Activated CD4-positive, CD25-positive, alpha-beta regulatory T cell treated with anti-CD3 and anti-CD28 coated beads, Interleukin-2, amount 50 U/mL, for 24 hours (primary cell): ENCODE measurements at places on chromosomes 1 and 21.

DNA sequence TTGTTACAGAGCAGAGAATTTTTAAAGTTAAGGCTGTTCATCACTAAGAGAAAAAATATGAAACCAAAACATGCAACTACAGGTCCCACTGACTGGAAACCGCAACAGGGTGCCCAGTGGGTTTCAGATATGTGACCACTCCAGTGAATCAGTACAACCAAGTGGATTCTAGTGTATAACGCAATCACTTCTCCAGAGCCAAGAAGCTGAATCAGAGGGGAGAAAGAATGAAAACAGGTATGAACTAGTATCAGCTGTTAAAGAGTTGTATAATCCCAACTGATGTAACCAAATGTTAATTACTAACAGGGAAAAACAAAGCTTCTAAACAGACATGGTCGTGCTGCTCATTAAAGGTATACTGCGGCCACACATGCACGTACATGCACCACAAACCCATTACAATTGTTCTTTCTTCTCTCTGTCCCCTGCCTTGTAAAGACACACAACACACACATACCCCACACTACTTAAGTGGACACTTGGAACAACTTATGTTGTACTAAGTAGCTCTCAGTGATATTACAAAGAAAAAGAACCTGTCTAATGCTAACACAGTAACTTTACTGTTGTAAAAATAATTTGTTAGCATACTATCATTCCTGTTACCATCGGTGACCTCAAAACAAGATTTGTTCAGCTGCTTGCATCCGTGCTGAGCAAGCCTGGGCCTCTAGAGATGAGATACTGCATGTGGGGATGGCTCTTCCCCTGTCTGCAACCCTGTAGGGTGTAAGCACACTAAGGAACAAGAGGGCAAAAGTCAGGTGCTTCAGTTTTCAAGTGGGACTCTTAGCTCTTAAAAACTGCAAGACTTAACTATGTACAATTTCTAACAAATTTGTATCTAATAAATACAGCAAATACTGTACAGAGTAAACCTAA, 74.2 kb downstream of the PTPN14 start:
- no peak for ATAC-seq

GRCh38 chr1:223820515-223820858, 25.3 kb downstream of the TP53BP2 start:
- no peak for ATAC-seq

GRCh38 chr21:38272215-38272614, 15.4 kb downstream of the KCNJ15 start:
- ATAC-seq, result no peak

DNA sequence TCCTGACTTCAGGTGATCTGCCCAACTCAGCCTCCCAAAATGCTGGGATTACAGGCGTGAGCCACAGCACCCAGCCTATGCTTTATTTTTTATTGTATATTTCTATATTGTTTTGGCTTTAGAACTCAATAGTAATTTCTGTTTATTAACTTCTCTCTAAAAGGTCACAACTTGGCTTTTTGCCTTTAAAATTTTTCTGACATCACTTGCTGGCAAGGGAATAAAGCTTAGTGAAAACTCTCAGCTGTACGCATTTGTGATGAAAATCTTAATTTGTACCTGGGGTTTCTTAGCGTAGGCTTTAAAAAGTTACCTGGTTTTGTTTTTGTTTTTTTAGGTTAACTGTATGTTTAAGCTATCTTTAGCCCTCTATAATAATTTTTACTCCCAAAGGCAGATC, 36.2 kb downstream of the B3GALNT2 start:
- ATAC-seq, result no peak

DNA sequence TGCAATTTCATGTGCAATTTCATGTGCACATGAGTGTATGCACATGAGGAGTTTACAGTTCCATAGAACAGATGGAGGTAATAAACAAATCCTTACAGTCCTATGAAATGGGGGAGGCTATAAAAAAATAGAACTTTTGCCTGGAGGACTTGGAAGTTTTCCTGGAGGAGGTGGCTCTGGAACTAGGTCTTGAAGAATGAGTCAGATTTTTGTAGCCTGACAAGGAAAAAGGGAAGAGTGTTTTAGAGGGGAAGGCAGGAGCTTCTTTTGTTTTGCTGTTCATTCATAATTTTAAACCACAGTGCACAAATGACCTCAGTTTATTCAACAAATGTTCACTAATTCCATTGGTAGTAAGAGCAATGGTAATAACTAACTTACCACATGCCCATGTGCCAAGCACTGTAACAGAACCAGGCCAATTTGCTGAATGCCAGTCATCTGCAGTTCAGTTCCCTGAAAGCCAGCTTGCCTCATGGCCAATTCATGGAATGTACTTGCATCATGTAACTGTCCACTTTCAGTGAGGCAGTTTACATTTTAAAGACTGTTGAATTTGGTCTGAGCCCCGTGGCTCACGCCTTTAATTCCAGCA, 2.7 kb downstream of the DIO1 start:
- ATAC-seq, result no peak

- ATAC-seq, result no peak
Observed at GRCh38 chr1:185062710-185063370, 17.5 kb downstream of the RNF2 start.

DNA sequence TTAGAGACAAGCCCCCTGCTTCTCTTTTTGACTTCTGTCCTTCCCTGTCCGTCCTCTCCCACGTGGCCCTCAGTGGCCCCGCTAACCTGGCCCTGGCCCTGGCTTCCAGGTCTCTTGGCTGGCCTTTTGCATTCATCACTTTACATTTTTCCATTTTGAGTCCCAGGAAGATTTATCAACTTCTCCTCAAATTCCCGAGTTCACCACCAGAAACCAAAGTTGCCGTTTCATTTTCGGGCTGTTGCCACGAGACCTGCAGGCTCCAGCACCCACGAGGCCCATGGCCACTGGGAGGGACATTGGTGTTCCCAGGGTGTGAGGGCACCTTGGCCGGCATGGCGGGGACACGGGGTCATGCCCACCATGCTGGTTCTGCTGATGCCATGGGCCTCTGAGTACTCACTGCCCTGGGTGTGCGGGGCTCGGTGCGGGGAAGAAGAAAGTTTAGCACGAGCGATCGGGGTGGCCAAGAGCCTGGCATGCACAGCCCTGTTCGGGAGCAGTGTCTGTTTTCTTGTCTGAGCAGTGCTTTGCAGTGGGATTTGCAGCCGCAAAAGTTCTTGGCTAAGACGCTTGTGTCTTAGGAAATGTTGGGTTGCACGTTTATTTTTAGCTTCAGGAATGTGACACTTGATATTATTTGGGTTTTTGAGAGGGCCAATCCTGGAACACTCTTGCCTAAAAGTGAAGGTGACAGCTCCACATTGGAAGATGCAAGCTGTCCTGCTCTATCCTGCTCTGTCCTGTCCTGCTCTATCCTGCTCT, 40.4 kb upstream of the ADARB1 start:
- no peak for ATAC-seq

- ATAC-seq, result no peak
Observed at GRCh38 chr1:162283657-162284056, 93.0 kb downstream of the SPATA46 start.

DNA sequence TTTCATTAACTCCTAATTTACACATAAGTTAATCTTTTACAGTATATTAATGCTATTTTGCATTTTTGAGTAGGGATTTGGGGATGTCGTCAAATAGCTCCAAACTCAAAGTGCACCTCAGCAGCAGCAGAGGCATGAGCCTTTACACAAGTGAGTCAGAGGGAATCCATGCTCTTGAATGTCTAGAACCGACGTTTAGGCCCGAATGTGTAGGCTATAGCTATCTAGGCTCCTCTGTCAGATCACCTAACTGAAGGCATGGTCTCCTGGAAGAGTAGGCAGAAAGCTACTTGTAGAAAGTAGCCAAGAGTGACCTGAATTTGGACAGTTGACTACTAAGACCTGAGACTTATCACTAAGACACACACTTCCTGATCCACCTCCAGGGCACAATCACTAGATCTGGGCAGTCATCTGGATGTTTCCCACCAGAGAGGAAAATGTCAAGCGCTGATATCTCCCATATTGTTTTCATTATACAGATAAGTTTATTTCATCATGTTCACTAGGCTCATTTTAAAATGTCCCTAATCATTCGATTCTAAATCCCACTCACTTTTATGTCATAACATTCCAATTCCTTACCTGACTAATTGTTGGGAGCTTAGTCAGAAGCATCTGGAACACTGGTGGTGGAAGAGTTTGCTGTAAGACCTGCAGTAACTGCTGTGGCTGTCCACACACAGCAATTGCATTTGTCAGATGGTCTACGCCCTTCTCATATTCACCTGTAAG, 15.3 kb downstream of the TOMM20 start:
- no peak for ATAC-seq

- no peak for ATAC-seq
Observed at GRCh38 chr1:193406901-193407300, 220.5 kb upstream of the B3GALT2 start.

DNA sequence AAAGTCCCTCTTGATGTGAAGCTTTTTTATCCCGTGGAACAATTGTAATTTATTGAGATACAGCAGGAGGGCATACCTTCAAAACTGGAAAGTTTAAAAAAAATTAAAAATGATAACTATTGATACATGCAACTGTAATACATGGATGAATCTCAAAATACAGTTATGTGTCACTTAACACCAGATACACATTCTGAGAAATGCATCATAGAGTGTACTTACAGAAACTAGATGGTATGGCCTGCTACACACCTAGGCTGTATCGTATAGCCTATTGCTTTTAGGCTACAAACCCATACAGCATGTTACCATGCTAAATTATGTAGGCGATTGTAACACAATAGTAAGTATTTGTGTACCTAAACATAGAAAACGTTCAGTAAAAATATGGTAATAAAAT, 7.1 kb upstream of the AKNAD1 start:
- ATAC-seq, result no peak

GRCh38 chr1:7570311-7570710, 200.8 kb upstream of the VAMP3 start:
- no peak for ATAC-seq

GRCh38 chr1:183075861-183076260, 52.6 kb downstream of the LAMC1 start:
- ATAC-seq, result no peak

- no peak for ATAC-seq
Observed at GRCh38 chr1:29649189-29650040, 413.1 kb downstream of the PTPRU start.

DNA sequence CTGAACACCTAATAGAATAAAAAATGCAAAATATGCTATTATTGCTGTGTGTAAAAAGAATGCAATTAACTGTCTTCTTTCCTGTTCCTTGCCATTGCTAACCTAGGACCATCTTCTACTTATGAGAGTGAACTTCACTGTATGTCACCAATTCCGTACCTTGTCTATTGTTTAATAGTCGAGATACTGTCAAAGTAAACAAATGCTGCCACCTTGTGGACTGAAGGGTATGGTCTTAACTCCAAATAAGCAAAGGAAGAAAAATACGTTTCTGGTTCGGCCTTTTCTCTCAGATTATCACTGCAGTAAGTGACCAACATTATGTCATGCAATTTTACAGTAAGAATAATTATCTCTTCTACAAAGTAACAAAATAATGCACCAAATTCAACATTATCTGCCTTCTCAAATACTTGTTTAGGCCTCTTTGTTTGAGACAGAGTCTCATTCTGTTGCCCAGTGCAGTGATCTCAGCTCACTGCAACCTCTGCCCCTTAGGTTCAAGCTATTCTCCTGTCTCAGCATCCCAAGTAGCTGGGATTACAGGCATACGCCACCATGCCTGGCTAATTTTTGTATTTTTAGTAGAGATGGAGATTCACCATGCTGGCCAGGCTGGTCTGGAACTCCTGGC, 133.4 kb downstream of the COP1 start:
- ATAC-seq, result peak; percentile 35

DNA sequence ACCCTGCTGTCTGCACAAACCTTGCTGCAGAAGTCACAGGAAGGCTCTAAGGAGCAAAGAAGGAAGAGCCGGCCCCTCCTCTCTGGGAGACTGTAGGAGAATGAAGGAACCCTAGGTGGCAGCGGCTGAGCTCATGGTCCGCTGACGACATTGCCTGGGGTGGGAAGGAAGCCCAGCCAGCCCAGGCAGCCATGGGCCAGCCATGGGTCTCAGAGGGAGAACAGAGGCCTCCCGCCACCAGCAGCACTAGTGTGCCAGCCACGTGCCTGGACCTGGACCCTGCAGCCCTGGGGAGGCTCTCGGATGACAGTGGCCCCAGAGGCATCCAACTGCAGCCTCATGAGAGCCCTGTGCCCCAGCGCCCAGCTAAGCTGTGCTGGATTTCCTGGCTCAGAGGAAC, 49.2 kb upstream of the POFUT2 start:
- ATAC-seq, result no peak

GRCh38 chr1:26016258-26016952, 5.2 kb upstream of the EXTL1 start:
- no peak for ATAC-seq

- no peak for ATAC-seq
Observed at GRCh38 chr1:116949213-116949985, 39.7 kb downstream of the PTGFRN start.

DNA sequence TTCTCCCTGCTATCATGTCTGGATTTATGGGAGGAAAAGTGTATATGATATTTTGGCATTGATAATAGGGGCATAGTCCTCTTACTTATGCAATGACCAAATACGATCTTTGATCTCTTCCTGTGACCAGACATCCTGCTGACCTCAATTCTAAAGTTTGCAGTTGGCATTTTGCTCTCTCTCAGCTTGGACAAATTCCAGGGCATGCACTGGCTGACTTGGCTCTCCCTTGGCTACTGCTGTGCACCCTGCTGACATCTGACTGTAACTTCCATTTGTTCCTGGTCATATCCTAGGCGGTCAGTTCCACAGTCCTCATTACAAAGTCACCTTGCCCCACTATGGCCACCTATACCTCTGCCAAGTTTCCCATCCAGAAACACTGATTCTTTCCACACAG, 380.7 kb upstream of the NR5A2 start:
- no peak for ATAC-seq
